ENCODE measurements at places on chromosomes 2 and 18.
A peak's percentile ranks its signal among the peaks of the same experiment; 100 is the strongest.

- DNase-seq, result no peak
Measured at GRCh38 chr18:65737471-65737955, 13.3 kb upstream of the CDH7 start.

GRCh38 chr2:102788885-102789260 is 27.0 kb downstream of the TMEM182 start:
- peak; percentile 16 for DNase-seq

- DNase-seq, result no peak
Measured at GRCh38 chr2:235508371-235509160, 14.7 kb downstream of the AGAP1 start.

DNA sequence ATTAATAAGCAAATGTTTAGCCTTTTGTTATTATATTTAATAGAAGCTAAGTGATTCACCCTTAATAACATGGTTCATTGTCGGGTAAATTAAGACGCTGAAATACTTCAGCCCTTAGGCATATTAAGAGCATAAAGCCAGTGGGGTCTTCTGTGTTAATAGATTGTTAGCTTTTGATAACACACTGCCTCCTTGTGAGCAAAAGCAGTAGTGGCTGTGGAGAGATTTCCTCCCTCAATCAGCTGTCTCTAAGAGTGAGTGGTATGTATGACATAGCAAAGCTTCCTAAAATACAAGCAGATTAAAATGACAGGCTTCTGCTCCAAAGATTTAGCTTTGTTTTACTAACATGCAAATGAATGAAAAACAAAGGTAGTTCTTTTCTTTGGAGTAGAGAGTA is 143.7 kb upstream of the SYT4 start:
- no peak for DNase-seq

DNA sequence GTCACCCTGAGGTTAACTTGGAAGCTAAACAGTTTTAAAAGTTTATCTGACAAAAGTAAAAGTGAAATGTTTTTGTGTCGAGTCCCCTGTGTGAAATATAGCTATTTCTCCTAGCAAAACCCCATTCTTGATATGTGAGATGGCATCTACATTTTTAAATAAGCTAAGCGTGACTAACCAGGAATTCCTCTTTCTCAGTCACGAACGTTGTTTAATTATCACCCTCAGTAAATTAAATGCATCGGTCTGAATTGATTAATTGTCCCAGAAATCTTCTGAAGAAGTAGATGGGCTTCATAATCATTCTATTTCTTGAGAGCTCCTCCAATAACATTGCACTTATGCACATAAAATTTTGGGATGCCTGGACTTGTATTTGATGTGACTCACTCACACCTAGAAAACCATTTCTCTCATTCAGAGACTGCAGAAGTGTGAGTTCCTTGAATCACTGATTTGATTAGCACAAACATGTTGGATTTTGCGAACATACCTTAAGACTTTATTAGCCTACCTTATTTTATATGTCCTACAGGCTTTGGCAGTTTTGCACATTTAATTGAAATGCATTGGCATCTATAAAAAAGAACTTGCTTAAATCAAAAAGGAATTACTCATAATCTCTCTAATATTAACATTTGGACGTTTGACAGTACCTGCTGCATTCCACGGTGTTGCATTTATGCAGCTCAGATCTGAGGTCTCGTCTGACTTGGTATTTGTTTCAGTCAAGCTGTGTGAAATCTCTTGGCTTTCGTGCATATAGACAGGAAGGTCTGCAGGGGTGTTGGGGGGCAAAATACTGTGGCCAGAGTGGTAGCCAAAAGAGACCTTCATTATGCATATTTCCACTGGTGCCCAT is 475.2 kb downstream of the EPHA4 start:
- no peak for DNase-seq

- no peak for DNase-seq
Measured at GRCh38 chr2:178733975-178734374, 73.2 kb downstream of the TTN start.

GRCh38 chr2:118852605-118853128 is 5.2 kb upstream of the EN1 start:
- DNase-seq, result no peak

GRCh38 chr2:202172439-202173211 is 65.8 kb downstream of the SUMO1 start:
- DNase-seq, result no peak

DNA sequence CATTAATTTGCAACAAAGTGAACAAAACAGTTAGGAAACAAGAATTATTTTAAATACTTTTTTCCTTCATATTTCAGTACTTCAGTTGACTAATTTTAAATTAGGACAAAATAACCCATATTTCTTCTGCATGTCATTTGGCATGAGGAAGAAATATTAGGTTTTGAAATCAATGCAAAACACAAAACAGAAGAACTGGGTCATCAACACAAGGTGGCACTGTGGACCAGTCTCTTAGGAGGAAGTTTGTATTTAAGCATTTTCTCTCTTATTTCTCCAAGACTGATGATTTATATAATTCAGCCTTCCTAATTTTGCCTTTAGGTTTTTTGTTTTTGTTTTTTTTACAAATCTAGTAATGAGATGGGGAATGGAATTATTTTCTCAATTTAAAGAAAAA is 352.8 kb upstream of the KCNH7 start:
- DNase-seq, result no peak

GRCh38 chr2:16053437-16054257 is 113.3 kb downstream of the MYCN start:
- no peak for DNase-seq

GRCh38 chr2:12684471-12684936 is 32.2 kb upstream of the TRIB2 start:
- DNase-seq, result no peak

- no peak for DNase-seq
Measured at GRCh38 chr18:2588666-2589344, 17.4 kb downstream of the NDC80 start.

DNA sequence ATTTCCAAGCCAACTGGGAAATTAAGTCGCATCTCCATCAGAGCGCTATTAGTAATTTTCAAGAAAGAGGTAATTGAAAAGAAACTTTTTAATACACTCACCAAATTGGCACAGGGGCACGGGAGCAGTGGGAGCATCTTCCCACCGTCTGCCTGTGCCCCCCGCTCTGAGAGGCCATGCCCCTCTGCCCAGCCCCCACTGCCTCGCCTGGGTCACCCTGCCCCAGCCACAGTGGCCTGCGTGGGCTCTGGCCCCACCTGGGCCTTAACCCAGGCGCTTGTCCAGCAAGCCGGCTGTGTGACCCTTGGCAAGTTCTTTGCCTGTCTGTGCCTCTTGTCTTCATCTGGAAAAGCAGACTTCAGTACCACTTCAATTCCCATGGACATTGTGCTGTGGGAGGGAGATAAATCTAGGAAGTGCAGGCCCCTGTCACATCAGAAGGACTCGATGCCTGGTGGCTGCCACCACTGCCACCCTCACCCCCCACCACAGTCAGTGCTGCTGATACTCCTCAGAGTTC is 31.9 kb downstream of the GLI2 start:
- no peak for DNase-seq

DNA sequence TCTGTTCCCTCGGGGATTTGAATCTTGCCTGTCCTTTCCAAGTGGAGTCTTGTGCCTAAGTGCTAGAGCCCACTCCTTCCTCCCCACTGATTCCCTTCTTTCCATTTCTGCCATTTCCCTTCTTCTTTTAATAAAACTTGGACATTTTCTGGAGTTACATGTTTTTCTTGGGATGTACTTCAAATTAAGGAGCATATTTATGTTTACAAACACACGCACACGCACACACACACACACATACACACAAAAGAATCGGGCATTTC is 154.2 kb downstream of the TGIF1 start:
- DNase-seq, result no peak

Data from SIG-M5 (cell line).